ENCODE measurements at places on chromosomes 11 and 22. TPM values are rescaled to one million over a fixed set of nuclear protein-coding genes. Genes with fewer than 3 reads are reported as not detected.
A peak's percentile ranks its signal among the peaks of the same experiment; 100 is the strongest.

GRCh38 chr11:86383041-86383955 is 8.6 kb downstream of the CCDC81 start:
- DNase-seq, result no peak
- H3K36me3 ChIP-seq, result no peaks in the 10 kb centered on the region
- no peaks in the 10 kb centered on the region for H3K4me1 ChIP-seq
- no peaks in the 10 kb centered on the region for H3K27me3 ChIP-seq

GRCh38 chr22:17105143-17106129 is 15.7 kb downstream of the TMEM121B start:
- no peak for DNase-seq
- no peak overlapping the region for H3K4me3 ChIP-seq

- H3K4me1 ChIP-seq, result no peaks in the 10 kb centered on the region
- DNase-seq, result peak; percentile 84
- no peaks in the 10 kb centered on the region for H3K27me3 ChIP-seq
- no peaks in the 10 kb centered on the region for H3K36me3 ChIP-seq
These were observed 18.4 kb downstream of the TUB start for GRCh38 chr11:8099291-8099899.

DNA sequence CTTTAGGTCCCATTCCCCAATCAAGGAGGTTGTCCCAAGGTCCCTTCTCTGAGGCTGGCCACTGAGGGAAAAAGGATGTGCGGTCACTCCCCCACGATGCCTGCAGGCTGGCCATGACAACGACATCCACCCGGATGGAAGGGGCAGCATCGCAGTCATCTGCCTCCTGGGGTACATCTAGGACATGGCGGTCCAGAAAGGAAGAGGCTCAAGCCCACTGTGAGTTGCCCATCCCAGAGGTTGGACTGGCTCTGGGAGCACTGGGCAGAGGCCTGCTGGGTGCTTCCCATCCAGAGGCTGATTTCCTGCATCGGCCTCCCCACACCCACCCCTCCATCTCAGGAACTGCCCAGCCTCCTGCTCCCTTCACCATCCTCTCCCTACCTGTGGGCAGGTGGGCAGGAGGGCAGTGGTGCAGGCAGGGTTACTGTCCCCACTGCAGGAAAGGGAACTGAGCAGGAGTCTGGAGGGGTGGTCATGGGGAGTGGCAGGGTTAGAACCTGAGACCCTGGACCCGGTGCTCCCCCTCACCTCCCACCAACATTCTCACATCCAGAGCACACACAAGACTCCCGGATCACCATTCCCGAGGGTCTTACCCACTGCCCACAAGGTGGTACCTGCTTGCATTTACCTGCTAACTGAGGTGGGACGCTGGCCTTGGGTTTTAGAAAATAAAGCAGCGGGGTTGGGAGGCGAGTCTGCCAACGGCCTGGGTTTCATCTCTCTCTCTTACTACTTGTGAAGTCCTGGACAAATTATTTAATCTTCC is 4.4 kb downstream of the RCE1 start:
- no peaks in the 10 kb centered on the region for H3K27me3 ChIP-seq
- H3K4me1 ChIP-seq, result peaks cover 23% of the 10 kb centered on the region
- no peak overlapping the region for H3K4me3 ChIP-seq
- peaks cover 7% of the 10 kb centered on the region for H3K36me3 ChIP-seq

DNA sequence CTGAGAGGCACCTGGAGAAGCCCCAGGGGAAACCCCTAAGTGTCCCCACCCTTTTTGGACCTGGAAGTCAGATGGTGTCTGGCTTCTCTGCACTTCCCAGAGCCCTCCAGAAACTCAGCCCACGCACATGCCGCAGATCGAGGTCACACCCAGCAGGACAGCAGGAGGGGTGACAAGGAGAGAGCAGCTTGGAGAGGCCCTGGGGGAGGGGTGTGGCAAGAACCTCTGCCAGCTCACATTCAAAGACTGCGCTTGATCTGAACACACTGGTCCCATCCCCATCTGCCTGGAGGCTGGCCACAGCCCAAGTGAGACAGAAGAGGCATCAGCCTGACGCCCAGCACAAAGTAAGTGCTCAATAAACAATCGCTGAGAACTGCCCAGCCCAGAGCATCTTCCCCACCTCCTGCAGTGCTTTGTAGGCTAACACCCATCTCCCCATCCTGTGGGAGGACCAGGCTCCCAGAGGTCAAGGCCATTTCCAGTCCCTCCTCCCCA is 21.4 kb downstream of the TMPRSS6 start:
- H3K27ac ChIP-seq, result no peak overlapping the region
- H3K4me3 ChIP-seq, result no peak overlapping the region
- H3K4me1 ChIP-seq, result no peaks in the 10 kb centered on the region
- no peaks in the 10 kb centered on the region for H3K27me3 ChIP-seq

DNA sequence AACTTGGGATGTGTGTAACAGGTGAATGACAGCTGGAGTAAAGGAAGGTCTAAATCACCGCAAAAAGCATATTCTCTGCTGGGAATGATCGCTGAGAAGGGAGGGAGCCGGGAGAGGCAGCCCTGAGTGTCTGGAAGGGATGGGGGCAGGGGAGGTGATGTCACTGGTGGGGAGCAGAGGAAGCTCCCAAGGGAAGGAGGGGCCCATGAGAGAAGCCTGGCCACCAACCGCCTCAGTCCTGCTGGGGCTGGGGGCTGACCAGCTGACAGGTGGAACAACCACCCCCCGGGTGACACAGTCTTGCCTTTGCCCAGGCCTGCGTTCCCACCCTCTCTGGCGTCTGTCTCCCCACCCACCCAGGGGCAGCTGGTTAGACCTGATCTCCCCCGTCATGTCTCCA is 6.0 kb upstream of the FLRT1 start:
- H3K27me3 ChIP-seq, result no peaks in the 10 kb centered on the region
- no peak overlapping the region for H3K27ac ChIP-seq
- no peak for DNase-seq
- no peak overlapping the region for H3K4me3 ChIP-seq

DNA sequence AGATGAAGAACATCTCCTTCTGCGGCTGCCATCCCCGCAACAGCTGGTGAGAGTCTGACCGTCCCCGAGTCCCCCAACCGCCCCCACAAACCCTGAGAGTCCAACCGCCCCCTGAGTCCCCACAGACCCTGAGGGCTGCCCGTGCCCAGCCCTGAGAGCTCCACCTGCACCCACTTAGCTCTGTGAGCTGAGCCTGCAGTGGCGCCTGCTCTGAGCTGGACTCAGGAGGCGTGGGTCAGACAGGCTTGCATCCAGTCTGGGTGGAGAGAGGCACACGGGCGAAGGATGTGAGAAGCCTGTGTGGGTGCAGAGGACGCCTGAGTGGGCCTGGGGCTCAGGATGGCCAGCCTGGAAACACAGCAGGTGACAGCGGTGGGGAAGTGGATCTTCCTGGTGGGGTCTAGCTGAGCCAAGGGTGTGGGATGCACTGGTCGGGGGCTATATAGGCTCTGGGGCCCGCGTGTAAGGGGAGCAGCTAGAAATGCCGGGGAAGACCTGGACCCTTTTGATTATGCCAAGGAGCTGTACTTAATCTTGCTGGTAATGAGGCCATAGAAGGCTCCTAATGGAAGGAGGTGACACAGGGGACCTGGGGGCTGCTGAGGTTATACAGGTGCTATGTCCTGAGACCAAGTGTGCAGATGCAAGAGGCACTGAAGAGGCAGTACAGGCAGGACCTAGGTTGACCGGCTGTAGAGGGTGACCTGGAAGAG is 6.5 kb downstream of the MAPK8IP2 start:
- no peaks in the 10 kb centered on the region for H3K4me1 ChIP-seq
- no peak for DNase-seq
- no peaks in the 10 kb centered on the region for H3K36me3 ChIP-seq
- H3K27ac ChIP-seq, result no peak overlapping the region
- H3K27me3 ChIP-seq, result no peaks in the 10 kb centered on the region

GRCh38 chr11:103850419-103851165 is 185.8 kb upstream of the DDI1 start:
- no peak for DNase-seq
- H3K36me3 ChIP-seq, result no peaks in the 10 kb centered on the region
- no peak overlapping the region for H3K27ac ChIP-seq
- no peaks in the 10 kb centered on the region for H3K27me3 ChIP-seq
- no peaks in the 10 kb centered on the region for H3K4me1 ChIP-seq

DNA sequence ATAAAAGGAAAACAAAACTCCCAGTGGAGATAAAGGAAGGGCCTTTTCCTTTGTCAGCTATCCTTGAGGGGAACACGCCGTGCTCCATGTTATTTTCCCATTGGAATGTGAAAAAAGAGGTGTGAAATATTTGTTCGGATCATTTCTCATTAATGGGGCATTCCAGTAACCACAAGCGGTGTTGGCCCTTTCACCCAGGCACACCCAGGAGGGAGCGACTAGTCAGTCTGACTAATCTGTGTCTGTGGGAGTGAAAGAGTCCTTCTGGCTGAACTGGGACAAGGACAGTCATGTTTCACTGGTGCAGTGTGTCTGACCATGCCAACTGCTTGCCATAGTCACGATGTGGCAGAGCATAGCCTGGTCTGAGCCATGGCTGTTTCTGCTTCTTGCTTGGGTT is 13.0 kb upstream of the MYEOV start:
- H3K4me3 ChIP-seq, result no peak overlapping the region
- H3K27me3 ChIP-seq, result no peaks in the 10 kb centered on the region
- H3K27ac ChIP-seq, result peak overlapping the region; percentile 68

DNA sequence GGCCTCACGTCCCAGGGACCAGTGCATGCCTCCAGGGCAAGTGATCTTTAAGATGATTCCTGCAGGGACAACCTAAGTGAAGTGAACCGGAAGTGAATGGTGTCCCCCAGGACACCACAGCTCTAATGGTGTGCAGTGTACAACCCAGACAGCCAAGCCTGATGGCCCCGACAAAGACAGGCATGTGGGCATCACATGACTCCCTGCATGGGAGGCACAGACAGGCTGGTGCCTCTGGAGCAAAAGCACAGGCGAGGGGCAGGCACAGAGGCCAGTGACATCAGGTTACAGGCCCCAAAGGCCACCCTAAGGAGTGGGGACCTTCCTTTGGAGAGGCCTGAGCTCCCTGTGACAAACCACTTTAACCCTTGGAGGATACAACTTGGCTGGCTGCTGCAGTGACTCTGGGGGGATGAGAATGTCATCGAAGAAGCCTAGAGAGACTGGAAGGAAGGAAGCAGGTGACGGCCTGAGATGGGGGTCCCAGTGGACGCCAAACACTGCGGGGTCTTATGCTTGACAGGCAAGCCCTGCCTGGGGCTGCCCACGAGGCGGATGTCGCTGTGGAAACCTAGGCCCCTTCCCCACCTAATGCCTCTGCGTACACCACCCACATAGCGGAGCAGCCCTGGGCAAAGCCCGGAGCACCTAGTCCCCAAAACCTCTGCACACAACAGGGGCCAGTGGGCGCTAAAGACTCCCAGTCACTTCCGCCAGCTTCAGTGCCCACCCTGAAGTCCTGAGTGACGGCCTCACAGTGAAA is 12.4 kb downstream of the POLR3H start:
- DNase-seq, result no peak
- H3K4me1 ChIP-seq, result peaks cover 8% of the 10 kb centered on the region
- H3K4me3 ChIP-seq, result no peak overlapping the region
- H3K27ac ChIP-seq, result no peak overlapping the region

DNA sequence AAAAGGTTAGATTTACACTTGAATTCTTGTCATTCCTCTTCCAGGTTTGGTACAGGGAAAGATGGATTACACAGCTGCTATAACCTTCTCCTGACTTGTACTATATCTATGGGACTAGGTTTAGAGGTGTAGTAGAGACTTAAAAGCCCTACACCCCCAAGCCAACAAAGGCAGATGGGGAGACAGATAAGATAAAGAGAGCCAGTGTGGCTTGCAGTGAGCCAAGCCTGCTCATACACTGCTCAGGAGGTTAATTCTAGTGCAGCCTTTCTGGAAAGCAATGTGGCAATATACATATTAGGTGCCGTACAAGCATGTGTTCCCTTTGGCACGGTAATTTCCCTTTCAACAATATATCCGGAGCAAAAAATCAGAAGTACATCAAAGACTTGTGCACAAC is 10.8 kb downstream of the SIK3 start:
- no peaks in the 10 kb centered on the region for H3K36me3 ChIP-seq
- H3K4me1 ChIP-seq, result peaks cover 7% of the 10 kb centered on the region
- no peak for DNase-seq
- H3K4me3 ChIP-seq, result no peak overlapping the region
- no peak overlapping the region for H3K27ac ChIP-seq

- H3K27ac ChIP-seq, result peak overlapping the region; percentile 86
- peak overlapping the region; percentile 88 for H3K4me3 ChIP-seq
- no peak for DNase-seq
- H3K36me3 ChIP-seq, result no peaks in the 10 kb centered on the region
These were observed 1.5 kb downstream of the SIDT2 start for GRCh38 chr11:117180020-117180419.

- H3K27me3 ChIP-seq, result no peaks in the 10 kb centered on the region
- DNase-seq, result peak; percentile 67
- H3K27ac ChIP-seq, result peak overlapping the region; percentile 77
- peaks cover 28% of the 10 kb centered on the region for H3K4me1 ChIP-seq
- no peaks in the 10 kb centered on the region for H3K36me3 ChIP-seq
These were observed 85.9 kb downstream of the SBF2 start for GRCh38 chr11:10208131-10208575.

GRCh38 chr11:105298174-105298573 is 158.6 kb upstream of the CARD18 start:
- H3K27ac ChIP-seq, result no peak overlapping the region
- H3K4me1 ChIP-seq, result no peaks in the 10 kb centered on the region
- no peak for DNase-seq
- no peaks in the 10 kb centered on the region for H3K36me3 ChIP-seq

DNA sequence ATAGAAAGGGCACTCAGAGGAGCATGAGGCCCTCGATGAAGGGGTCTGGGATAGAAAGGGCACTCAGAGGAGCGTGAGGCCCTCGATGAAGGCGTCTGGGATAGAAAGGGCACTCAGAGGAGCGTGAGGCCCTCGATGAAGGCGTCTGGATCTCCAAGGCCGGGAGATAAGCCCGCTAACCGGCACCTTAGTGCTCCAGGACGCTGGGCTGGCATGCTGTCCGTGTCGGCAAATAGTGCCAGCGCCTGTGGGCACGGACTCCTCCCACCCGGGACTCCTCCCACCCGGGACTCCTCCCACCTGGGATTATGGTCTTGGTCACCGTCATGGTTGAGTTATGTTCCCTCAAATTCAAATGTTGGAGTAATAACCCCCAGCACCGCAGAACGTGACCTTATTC is 725.3 kb downstream of the BRD1 start:
- no peak for DNase-seq
- no peaks in the 10 kb centered on the region for H3K27me3 ChIP-seq
- H3K4me1 ChIP-seq, result no peaks in the 10 kb centered on the region
- H3K27ac ChIP-seq, result no peak overlapping the region

DNA sequence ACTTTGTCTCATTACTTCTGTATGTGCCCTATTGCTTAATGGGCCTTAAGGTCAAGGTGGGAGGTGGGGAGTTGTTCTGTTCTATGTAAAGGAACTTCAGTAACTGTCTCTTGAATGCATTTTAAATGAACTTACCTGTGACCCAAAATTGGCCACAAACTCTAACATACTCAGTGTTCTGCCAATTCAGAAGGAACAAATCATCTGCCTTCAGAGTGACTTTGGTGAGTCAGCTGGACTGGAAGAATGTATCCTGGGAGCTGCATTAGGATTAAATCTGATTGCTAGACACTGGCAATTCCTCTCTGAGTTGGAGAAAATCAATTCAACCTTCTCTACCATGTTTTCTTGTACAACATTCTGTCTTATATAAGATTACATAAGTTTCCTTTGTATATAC is 1104.8 kb downstream of the DLG2 start:
- no peak for DNase-seq
- no peak overlapping the region for H3K27ac ChIP-seq
- no peaks in the 10 kb centered on the region for H3K36me3 ChIP-seq
- no peak overlapping the region for H3K4me3 ChIP-seq
- H3K27me3 ChIP-seq, result no peaks in the 10 kb centered on the region

The CELSR1 gene
- total RNA-seq, result 30.7 TPM

The VSIG10L2 gene
- not detected for total RNA-seq

The CHRM1 gene
- not detected for total RNA-seq

The DNAL4 gene
- 10.5 TPM for total RNA-seq

The MMP7 gene
- total RNA-seq, result 2.7 TPM

The RAB38 gene
- total RNA-seq, result 0.15 TPM

The OR6A2 gene
- total RNA-seq, result 0.15 TPM

All from Panc1 (cell line).